ENCODE measurements at places on chromosomes 4 and X. TPM values are rescaled to one million over a fixed set of nuclear protein-coding genes. Genes with fewer than 3 reads are reported as not detected.

TMPRSS11A gene
- total RNA-seq = not detected

COL4A6 gene
- not detected for total RNA-seq

PSAPL1 gene
- total RNA-seq = not detected

PLP1 gene
- total RNA-seq = not detected

Measured in activated CD8-positive, alpha-beta T cell treated with anti-CD3 and anti-CD28 coated beads, Interleukin-2, amount 10 ng/mL, durations not matched to agents 7 days and 5 days (primary cell).